ENCODE measurements at places on chromosomes 1 and 21.

DNA sequence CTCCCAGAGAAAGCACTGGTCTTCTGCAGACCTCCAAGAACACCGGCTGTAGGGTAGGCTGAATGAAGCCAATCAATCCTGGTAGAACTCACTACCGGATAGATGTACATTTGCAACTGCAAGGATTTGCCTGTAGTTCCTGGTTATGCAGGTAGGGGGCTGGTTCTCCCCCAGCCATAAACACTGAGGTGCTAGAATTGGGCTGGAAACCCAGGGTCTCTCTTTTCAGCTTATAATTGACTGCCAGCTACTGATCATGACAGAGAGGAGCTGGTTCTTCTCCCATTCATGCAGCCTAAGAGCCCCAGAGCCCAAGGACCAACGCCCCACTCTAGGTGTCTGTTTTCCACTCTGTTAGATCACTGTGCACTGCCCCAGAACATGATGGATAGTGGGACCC, 21.5 kb upstream of the MTARC2 start:
- no peak for DNase-seq

- DNase-seq = no peak
These were observed 124.7 kb downstream of the RYR2 start for GRCh38 chr1:237166593-237167101.

DNA sequence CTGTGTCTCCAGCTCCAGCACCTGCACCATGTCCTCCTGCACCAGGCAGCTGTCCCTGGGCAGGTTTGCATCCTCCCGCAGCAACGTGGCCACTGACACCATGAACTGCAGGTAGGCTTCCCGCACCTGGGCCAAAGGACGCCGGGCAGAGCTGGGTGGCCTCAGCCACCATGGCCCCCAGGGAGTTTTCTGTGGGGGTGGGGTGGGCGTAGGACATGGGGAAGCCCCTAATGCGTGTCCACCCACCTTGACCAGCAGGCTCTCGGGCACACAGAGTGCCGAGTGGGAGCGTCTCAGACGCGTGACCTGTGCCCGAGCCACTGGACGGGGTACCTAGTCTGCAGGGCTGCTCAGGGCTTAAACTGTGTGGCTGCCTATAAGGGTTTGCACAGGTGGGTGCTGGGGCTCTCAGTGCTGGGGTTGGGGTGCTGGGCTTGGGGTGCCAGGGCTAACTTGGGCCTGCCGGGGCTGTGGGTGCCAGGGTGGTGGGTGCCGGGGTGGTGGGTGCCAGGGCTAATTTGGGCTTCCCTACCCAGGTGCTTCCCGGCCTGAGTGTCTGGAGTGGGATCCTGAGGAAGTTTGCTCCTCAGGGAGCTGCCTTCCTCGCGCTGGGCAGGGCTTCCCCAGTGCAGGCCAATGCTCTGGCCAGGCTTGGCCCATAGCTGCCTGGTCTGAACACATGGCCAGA, 17.7 kb downstream of the PRXL2B start:
- no peak for DNase-seq

DNA sequence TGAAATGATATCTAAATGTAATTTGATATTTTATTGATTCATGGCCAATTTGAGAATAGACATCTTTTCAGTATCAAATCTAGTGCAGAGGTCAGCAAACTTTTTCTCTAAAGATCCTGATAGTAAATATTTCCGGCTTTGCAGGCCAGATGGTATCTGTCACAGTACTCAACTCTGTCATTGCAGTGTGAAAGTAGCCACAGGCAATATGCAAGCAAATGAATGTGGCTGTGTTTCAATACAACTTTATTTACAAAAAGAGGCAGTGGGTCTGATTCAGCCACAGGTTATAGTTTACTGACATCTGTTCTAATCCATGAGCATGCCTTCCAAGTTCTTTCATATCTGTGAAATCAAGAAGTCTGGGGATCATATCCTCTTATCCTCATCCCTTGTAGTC, 221.2 kb downstream of the PRDM2 start:
- no peak for DNase-seq

DNA sequence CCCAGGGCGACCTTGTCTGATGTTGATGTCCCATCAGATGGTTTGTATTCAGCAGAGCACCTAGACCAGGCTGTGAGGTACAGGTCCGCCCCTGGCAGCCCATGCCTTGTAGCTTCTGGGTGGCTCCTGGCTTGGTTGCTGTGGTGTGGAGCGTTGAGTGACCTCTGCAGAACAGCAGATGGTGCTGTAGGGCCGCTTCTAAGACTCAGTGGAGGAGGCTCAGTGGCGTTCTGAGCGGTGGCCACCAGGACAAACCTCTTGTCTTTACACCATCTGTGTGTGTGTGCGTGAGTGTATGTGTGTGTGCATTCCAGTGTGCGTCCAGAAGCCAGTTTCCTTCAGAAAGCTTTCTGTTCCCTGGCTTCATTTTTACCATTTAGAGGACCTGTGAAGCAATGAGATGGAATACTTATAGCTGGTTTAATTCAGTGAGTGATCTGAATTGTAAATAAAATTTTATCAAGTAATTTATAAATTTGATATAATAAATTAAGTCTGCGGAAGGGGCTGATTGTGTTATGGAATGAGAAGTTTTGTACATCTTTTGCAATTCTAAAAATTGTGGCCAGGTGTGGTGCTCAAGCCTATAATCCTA, 66.1 kb downstream of the ADARB1 start:
- DNase-seq = peak; percentile 8

DNA sequence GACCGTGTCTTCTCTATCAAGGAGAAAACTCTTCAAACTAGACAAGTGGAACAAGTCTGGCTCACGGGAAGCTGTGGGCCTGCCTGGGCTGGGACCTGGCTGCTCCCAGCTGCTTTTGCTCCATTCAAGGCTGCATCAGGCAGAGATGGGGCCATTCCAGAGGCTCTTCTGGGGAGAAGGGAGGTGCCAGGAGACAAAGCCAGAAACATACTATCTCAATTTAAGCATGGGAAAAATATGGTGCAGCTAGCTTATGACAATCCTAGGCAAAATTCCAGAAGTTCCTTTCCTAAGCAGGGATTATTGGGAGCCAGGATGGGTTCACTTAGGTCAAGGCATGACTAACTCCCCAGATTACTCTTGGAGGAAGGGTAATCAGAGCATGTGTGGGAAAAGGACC, 90.8 kb upstream of the SLC2A1 start:
- DNase-seq = no peak

DNA sequence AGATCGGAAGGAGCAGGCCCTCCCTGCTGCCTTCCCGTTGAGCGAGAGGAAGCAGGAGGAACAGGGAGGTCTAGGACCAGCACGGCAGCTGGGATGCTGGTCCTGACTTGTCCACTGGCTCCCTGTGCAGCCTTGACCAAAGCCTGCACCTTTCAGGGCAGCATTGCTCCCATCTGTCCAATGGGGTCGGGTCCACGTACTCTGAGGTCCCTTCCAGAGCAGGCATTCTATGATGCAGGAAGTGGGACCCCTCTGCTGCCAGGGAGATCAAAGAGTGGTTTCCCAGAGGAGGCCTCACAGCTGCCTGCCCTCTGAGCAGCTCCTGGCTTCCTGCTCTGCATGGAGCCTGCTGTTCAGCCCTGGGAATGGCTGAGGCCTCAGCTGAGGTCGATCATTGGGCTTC, 21.7 kb upstream of the ZNF362 start:
- no peak for DNase-seq

- DNase-seq = no peak
These were observed 95.0 kb downstream of the PTPRU start for GRCh38 chr1:29331309-29331708.

- no peak for DNase-seq
These were observed 13.4 kb downstream of the SNAP47 start for GRCh38 chr1:227748496-227749182.

GRCh38 chr1:64842224-64842623, 97.3 kb downstream of the RAVER2 start:
- no peak for DNase-seq

- no peak for DNase-seq
These were observed 24.5 kb upstream of the RGS16 start for GRCh38 chr1:182628657-182629056.

GRCh38 chr1:242225767-242226573, 227.1 kb upstream of the MAP1LC3C start:
- DNase-seq = no peak

GRCh38 chr1:167450843-167451242, 67.5 kb downstream of the CD247 start:
- DNase-seq = no peak

DNA sequence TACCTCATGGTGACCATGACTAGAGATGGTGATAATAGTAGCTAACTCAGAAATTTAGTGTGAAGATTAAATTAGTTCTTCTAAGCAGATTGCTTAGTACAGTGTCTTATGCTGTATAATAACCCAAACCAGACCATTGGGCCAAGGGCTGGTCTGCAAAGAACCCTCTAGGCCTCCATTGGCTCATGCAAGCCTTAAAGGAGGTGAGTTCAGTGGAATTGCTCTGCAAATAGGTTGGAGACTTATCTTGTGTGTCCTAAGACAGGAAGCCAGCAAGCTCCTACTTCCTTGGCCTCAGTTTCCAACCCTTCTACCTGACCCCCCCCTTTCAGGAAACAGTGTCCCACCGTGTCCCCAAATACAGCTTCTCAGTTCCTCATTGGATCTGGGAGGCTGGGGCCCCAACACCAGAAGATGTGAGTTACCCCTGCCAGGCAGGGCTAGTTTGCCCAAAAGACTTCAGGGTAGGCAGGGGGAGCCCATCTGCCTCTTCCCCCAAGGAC, 1.9 kb upstream of the MEF2D start:
- DNase-seq = no peak

- no peak for DNase-seq
These were observed 8.8 kb upstream of the NADK start for GRCh38 chr1:1786836-1787605.

- DNase-seq = no peak
These were observed 30.0 kb upstream of the MACF1 start for GRCh38 chr1:39174390-39175081.

DNA sequence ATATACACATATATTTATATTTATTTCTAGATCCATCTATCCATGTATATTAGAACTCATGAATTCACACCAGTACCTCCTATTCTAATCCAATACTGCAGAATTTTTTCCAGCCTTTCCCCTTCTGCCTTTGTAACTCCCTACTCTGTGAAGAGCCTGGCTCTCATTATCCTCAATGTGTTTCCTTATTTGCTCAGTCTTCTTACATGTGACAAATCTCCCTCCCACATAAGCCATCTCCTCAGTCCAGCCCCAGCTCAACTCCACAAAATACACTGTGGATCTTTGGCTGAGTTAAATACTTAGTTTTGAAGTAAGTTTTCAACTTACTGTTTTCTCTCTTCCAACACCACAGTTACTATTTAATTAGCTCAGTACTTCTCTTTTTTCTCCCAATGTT, 45.7 kb downstream of the ATP5PO start:
- DNase-seq = no peak

DNA sequence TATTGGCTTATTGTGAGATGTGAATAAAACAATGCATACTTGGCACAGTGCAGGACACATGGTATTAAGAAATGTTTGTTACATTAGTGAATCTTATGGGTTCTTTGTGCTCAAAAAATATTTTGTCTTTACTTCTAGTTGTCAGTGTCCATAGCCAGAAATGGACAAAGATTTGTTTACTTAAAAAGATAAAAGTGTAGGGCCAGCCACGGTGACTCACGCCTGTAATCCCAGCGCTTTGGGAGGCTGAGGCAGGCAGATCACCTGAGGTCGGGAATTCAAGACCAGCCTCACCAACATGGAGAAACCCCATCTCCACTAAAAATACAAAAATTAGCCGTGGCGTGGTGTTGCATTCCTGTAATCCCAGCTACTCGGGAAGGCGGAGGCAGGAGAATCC, 654.6 kb upstream of the NEGR1 start:
- no peak for DNase-seq

DNA sequence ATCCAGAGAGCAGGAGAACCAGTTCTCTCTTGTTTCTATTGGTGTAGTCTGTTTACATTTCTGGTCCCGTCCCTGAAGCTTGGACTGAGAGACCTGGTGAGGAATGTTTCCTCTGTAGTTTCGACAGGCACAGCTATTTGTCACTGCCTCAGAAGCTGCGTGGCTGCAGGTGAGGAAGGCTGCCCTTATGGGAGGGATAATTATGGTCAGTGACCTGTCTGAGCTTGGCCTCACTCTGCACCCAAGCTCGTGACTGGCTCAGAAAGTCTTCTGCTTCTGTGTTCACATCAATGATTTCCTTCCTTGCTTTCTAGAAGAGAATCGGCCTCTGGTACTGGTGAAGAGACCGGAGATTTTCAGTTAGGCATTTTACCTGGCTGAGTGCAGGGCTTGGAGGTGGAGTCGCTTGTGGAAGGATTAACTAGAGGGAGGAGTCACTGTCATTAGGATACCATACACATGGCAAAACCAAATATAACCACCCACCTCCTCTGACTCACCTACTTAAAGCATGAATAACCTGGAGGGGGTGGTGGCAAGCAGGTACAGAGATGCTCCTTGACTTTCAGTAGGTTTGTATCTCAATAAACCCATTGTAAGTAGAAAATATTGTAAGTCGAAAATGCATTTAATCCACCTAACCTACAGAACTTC, 19.9 kb upstream of the WDR26 start:
- DNase-seq = no peak
